Stimulated activated CD4-positive, alpha-beta T cell treated with anti-CD3 and anti-CD28 coated beads, TNF-alpha, amount 100 ng/mL, for 1 hour (primary cell): ENCODE measurements at places on chromosomes 3 and 15.

DNA sequence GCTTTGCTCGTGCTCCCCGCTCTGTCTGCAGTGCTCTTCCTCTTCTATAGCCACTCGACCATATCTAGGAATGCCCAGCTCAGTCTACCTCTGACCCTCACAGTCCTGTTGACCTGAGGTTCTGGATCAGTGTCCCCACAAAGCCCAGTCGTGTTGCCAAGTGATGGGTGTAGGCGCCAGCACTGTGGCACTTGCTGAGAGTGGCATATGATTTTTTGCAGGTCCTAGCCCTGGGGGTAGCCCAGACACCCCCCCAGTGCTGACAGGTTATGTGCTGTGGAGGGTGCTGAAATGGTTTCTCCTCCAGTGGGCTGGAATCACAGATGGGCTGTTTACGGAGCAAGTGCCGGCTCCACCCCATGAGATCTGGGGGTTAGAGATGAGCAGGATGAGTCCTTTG lies 32.5 kb downstream of the ACAD9 start:
- DNase-seq = no peak

DNA sequence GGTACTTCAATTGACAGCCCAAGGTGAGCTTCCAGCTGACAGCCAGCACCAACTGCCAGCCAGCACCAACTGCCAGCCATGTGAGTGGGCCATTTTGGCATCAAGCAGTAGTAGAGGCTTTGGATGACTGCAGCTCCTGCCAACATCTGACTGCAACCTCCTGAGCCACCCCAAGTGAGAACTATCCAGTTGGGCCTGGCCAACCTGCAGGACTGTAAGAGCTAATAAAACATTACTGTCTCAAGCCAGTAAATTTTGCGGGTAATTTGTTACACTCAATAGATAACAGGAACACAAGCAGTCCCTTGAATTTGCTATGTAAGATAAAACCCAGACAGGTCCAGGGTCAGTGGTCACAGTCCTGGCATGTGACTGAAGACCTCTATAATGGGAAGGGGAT lies 29.7 kb downstream of the EPHB1 start:
- DNase-seq = no peak

- no peak for DNase-seq
Measured at GRCh38 chr3:108001457-108001856, 89.4 kb downstream of the CD47 start.

DNA sequence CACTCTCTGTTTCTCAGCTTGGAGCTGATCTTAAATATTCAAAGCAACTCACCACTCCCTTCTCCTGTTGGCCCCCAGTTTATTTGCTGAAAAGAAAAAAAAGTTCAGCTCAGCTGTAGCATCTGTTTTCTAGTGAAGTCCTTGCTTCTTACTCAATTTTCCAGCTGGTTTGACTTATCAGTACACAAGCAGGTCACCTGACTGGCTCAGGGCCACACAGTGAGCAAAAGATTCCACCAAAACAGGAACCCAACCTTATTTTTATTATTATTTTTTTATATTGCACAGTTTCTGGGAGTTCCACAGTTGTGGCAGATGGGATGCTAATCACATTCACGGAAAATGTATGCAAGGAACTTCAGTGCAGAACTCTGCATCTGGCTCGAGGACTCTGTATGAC lies 390.7 kb upstream of the RGMA start:
- DNase-seq = no peak

DNA sequence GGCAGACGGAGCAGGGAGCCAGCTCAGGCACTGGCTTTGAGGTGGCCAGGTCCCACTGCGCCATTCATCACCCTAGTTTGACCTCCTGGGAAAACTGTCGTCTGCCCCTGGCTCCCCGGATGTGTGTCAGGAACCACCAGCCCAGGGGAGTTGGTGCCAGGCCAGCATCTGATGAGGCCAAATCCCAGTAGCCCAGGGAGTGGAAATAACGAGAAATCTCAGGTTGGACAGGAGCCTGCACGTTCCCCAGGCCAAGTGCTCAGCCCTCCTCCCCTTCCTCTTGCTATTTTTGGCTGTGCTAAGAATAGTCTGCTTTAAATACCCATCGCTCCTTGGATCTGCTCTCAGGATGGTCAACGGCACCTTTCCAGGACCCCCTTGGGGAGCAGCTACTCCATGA lies 93.1 kb upstream of the RPL32 start:
- DNase-seq = no peak

- no peak for DNase-seq
Measured at GRCh38 chr3:183185696-183186095, 23.2 kb upstream of the LAMP3 start.
